T-helper 2 cell (primary cell): ENCODE measurements at places on chromosomes 16 and 17.
A peak's percentile ranks its signal among the peaks of the same experiment; 100 is the strongest.

DNA sequence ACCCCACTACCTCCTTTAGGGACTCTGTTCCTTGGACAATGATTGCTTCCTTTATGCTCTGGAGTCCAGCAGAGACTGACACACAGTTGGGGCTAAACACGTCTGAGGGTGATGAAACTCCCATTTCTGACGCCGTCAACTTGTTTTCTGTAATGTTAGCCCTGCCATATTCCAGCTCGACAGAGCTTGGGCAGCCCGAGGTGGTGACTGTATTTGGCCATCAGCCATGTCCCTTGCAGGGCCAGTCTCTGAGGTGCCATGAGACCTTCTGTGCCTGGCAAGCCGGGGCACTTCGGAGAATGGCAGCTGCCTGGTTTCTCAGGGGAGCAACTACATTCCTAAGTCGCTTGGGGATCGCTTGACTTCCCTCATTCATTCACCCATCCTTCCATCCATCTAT, 278.9 kb upstream of the TNRC6C start:
- DNase-seq = no peak

DNA sequence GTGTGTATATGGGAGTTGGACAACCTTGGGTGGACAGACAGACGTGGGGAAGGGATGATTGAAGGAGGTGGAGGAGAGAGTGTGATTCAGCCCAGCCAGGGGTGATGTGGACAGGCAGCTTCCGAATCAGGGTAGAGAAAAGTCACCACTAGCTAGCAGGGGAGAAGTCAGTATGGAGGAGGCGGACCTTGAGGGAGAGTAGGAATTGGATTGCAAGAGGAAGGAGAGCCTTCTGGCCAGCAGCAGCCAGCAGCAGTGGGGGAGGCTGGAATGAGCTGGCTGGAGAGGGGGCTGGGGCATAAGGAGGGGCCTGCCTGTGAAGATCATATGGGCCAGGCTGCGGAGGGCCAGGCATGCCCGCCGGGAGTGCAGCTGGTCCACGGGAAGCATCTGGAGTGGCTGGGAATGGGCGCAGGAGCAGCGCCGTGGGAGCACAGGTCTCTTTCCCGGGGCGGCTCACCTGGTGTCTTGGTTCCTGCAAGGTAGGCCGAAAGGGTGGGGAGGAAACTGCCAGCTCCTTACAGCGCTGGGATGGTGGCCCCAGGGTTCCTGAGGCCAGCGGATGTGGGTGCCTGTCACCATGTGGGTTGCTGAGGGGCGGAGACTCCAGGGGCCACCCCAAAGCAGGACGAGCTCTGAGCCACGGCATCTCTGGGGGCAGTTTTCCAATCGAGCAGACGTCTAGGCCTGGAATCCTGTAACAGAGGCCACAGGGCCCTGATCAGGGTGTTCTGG, 235.3 kb downstream of the SEC14L1 start:
- peak; percentile 49 for DNase-seq

- no peak for DNase-seq
These were observed 20.9 kb downstream of the GNAO1 start for GRCh38 chr16:56212144-56212543.

DNA sequence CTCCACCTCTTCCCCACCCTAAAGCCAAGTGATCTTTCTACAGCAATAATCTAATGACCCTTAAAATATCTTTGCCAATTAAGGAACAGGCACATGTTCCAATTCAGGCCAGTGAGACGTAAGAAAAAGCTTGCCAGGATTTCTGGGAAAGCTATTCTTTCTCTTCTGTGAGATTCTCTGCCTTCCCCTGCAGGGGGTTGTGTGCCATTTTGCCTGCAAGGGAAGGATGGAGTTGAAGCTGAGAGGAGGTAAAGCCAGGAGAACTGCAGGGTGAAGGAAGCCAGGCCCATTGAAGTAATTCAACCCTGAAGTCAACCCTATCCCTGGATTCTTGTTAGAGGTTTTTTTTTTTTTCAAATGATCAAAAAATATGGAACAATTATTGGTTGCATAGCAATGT, 9.0 kb upstream of the LPO start:
- DNase-seq = no peak

DNA sequence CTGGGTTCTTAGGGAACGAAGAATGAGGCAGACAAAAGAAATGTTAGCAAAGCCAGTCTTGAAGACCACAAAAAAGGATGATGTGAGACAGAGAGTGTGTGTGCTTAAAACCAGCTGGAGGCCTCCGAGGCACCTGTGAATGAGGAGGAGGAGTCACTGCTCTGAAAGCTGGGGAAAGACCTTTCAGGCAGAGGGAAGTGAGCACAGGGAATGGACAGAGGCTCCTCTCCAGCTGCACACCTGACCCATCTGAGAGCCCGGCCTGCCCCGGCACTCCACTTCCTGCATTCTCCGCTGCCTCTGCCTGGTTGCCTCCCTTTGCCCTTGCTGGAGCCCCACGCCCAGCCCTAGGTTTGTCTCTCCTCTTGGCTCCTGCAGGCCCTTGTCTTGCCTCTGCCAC, 55.2 kb upstream of the SREBF1 start:
- no peak for DNase-seq

DNA sequence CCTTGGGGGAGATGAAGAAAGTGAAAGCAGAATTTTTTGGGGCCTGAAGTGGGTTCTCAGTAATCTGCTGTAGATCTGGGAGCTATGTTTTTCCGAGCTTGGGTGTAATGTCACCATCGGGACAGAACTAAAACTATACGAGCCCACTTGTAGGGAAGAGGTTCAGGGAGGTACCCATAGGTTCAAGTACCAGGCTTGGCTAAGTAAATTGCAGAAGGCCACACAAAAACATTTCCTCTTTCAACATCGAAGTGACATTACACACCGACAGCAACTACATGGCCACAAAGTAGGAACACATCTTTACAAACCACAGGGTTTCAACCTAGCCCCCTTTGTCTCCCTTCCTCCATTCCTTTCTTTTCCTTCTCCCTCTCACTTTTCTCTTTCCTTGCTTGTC, 10.2 kb upstream of the ASIC2 start:
- DNase-seq = no peak

DNA sequence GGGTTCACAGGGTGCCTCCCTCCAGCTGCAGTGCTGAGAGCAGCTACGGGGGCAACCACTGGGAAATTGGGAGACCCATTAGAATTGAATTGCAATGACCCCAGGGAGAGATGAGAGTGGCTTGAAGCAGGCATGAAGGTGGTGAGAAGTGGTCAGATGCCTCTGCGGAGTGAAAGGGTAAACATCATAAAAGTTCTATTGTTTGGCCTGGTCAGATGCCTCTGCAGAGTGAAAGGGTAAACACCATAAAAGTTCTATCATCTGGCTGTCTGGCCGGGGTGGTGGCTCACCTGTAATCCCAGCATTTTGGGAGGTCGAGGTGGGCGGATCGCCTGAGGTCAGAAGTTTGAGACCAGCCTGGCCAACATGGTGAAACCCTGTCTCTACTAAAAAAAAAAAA, 53.5 kb downstream of the TNFRSF13B start:
- DNase-seq = no peak

DNA sequence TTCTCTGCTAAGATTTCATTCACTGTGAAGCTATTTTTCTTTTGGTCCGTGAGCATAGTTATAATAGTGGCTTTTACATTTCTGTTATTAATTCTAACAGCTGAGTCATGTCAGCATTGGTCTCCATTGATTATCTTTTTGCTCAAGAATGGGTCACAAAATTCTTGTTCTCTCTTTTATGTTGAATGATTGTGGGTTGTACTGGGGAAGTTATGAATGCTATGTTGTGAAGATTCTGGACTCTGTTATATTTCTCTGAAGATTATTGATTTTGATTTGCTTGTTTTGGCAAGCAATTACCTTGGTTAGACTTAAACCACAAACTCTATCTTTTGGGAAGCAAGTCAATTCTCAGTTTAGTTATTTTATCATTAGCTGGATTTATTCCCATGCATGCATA, 98.8 kb downstream of the IRX5 start:
- no peak for DNase-seq

DNA sequence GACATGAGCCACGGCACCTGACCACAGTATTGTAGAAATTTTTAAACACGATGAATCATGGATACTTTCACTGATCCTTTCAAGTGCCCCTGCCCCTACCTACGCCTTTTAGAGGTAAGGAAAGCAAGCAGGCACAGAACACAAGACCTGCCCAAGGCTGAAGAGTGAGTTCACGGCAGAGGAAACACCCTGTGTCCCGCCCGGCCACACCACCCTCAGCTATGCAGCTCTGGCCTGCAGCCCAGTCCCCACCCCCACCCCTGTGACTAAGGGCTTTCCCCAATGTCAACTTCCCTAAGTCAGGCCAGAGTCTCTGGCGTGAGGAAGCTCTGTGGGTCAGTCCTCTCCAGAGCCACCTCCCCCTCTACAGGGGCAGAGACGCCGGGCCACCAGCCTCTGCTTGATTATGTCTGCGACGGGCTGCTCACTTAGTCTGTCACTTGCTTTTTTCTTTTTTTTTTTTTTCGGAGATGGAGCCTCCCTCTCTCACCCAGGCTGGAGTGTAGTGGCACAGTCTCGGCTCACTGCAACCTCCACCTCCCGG, 8.4 kb downstream of the SLC16A5 start:
- no peak for DNase-seq

DNA sequence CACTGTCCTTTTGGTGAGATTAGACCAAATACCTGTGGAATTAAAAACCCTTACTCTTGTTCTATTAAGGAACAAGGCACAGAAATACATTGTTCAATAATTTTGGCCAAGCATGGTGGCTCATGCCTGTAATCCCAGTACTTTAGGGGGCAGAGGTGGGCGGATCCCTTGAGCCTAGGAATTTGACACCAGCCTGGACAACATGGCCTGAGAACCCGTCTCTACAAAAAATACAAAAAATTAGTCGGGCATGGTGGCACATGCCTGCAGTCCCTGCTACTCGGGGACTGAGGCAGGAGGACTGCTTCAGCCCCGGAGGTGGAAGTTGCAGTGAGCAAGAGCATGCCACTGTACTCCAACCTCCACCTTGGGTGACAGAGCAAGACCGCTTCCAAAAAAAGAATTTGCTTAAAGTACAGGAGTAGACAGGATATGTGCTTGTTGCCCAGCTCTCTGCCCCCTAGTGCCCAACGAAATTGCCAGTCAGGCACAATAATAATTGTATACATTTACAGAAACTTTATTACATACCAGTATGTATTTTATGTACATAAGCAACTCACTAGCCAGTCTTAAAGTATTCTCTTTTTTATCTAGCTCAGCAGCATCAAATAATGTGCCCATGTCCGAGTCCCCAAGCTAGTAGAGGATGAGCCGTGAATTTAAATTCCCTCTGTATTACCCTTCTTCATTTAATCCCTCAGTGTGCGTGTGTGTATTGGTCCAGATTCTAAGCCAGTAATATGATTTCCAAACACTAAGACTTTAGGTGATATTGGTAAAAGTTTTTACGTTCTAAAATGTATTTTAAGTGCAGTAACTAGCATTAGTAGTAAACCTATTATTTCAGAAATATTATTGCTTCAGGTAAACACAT, 1.4 kb downstream of the THUMPD1 start:
- no peak for DNase-seq

- no peak for DNase-seq
These were observed 763 bp downstream of the ZKSCAN2 start for GRCh38 chr16:25256695-25257469.

DNA sequence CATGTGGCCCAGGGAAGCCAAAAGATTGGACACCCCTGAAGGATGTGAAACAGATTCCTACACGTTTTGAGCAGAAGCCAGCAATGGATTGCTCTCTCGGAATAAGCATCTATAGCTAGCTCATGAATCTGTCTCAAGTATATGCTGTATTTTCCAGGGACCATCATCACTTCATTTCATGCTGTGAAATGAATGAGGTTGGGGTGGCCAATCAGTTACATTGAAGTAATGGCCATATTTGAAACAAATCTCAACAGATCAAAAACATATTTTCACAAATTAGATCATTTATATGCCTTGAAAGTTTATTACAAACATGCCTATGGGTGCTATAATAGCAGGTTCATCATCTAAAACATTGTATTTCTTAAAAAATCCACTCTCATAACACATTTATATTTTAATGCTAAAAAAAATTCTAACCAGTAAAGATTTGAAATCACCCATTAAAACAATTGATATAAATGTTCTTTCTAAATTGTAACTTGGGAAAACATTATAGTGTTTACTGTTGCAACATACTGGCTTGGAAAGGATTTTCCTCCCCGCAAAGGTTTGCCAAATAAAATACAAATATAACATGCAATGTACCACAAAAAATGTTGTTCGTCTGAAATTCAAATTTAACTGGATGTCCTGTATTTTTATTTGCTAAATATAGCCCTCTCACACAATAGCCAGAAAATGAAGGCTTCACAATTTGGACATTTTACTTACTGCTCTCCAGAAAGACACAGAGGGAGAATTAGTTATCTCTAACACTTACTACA, 743.6 kb downstream of the KCNJ2 start:
- DNase-seq = no peak

GRCh38 chr17:82900741-82901140, 60.9 kb upstream of the ZNF750 start:
- DNase-seq = no peak

DNA sequence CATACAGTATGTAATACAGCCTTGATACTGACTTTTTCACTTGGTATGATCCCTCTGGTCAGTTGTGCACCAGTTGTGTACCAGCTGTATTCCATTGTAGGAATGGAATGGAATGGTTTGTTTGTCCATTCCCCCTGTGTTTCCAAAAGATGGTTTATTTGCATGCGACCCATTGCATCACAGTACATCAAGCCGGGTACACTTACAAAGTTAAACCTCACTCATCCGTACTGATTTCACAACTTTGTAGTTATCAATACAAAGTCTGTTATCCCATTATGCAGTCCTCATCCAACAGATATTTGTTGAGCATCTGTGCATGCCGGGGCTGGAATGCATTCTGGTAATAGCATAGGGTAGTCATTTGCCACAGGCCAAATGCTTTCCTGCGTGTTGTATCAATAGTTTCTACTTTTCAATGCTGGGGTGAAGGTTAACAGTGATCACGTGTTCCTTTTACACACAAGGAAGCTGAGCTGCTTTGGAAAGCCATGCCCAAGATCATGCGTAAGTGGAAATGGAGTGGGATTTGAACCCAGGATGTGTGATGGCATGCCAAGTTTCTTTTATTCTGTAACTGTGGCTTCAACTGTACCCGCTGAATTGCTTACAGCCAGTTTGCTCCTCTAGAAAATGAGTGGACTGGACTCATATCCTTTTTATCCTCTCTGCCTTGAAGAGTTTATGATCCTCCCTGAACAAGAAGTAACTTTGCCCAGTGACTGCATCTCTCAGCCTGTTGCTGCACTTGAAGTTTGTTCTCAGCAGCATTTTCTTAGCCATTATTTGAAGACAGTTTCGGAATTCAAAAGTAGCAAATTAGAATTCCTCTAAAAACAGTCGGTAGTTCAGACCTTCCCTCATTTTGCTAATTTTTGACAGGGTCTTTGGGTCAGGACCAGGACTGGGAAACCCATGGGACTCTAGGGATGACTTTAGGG, 228.5 kb downstream of the CCDC182 start:
- DNase-seq = no peak

GRCh38 chr16:22874394-22874793, 60.4 kb downstream of the HS3ST2 start:
- DNase-seq = no peak

- DNase-seq = no peak
These were observed 42.0 kb upstream of the PVALEF start for GRCh38 chr17:81123052-81124048.

GRCh38 chr16:2195322-2196161, 863 bp downstream of the CASKIN1 start:
- DNase-seq = no peak
